Stimulated activated CD4-positive, alpha-beta T cell treated with anti-CD3 and anti-CD28 coated beads, TNF-alpha, amount 100 ng/mL, for 4 hours (primary cell): ENCODE measurements at places on chromosomes 3 and 15.

GRCh38 chr15:75348562-75349350 is 1.9 kb downstream of the NEIL1 start:
- no peak for DNase-seq

DNA sequence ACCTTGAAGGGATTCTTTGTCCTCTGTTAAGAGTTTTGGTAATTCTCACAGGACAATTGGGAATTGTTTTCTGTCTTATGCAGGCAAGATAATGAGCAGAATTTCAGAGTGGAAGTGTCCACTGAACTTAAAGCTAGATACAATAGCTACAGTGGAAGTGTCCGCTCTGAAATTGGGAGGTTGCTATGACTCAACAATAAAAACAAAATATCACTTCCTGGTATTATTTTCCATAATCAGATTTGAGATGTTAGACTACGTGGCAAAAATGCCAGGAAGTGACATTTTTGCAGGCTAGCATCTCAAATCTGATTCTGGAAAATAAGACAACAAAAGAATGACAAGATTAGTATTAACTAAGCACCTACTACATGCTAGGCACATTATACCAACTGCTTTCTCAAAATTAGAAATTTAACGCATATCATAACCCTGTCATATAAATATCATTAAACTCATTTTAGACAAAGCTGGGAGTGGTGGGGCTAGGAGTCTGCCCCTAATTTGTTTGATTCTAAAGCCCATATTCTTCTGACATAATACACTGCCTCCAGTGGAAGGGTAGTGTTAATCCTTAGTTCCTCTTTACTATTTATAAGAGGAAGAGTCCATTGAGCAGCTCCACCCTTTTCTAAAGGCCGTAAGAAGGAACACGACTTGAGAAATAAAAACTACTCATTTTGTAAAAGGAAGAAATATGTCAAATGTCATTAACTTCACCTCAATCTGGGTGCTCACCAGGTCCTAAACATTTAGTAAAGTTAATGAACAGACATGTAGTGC is 266.9 kb upstream of the STT3B start:
- no peak for DNase-seq

GRCh38 chr3:76656531-76657070 is 383.3 kb upstream of the ROBO2 start:
- no peak for DNase-seq

GRCh38 chr3:13575459-13576061 is 26.6 kb downstream of the FBLN2 start:
- no peak for DNase-seq

GRCh38 chr3:129694228-129694627 is 87.8 kb upstream of the PLXND1 start:
- no peak for DNase-seq

DNA sequence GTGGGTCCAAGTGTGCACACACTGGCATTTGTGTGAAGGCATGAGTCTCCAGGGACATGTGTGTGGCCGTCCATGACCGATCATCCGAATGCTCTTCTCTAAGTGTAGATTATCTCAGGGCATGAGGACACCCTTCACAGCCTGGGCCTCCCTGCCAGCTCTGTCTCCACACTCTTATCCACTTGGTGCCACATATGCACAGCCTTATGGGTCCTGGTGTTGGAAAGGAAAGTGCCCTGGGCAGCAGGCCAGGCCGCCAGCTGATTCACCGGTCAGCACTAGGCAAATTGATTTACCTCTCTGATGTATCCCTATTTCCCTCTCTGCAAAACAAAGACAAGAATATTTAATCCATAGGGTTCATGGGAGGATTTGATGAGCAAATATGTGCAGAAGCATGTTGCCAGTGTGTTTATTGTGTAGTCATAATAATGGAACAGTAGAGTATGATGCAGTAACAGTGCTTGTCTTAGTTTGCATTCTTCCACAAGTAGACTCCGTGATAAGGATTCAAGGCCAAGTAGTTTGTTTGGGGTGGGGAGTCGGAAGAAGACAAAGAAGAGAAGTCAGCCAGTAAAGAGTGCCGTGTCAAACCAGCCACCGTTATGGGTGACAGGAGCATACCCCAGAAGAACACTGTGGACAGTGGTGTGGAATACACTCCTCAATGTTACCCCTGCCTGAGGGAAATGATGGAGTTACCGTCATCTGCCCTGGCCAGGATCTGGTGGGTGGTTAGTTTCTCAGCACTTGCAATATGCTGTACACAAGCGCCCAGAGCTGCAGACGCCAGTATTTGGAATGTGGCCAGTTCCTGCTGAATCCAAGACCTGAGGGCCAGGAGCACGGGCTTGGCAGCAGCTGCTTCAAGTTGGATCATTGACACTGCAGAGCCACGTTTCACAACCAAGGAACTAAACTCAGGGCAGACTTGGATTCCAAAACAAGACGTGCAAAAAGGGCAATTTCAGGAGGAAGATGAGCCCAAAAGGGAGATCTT is 85.1 kb downstream of the MTHFS start:
- no peak for DNase-seq

- DNase-seq: no peak
These were observed 22.0 kb downstream of the COLQ start for GRCh38 chr3:15499536-15499935.
